Right ventricle myocardium superior (tissue), 1 donor: ENCODE measurements at places on chromosomes 3 and 15.

GRCh38 chr3:64144241-64144900, 80.9 kb downstream of the PRICKLE2 start:
- DNase-seq, result no peak

- DNase-seq, result no peak
These were observed 227.6 kb downstream of the MFSD1 start for GRCh38 chr3:159029306-159030026.

- DNase-seq, result peak; percentile 83
These were observed 34.4 kb upstream of the SLC6A1 start for GRCh38 chr3:10957976-10958749.

GRCh38 chr3:196974661-196975060, 6.0 kb upstream of the PIGZ start:
- no peak for DNase-seq

DNA sequence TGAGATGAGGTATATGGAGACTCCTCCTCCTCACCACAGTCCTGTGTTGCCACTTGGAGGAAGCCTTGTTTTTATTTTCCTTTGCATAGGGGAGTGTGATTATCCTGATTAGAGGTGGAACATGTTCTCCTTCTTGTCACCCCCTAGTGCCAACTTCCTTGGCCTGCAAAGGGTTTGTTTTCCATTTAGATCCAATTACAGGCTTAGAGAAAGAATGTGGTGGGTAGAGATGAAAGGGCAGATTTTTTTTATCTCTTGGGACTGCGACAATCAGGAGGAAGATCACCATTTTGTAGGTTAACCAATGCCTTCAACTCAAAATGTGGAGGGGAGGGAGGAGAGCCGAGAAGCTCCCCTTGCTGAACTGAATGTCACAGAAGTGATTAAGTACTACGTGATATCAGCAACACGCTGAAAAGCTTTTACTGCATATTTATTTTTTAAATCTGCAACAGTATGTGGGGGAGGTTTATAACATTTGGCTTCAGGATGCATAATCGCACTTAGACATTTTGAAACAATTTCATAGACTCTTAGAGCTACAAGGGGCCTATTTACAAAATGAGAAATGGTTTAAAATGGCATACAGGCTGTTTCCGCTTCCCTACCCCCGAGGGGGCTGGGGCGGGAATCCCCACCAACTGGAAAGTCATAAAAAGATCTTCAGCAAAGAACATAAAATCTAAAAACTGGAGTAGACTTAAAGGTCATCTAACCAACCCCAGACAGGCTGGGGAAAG, 2.4 kb downstream of the LMCD1 start:
- no peak for DNase-seq

- DNase-seq, result peak; percentile 81
These were observed 12.8 kb downstream of the VILL start for GRCh38 chr3:38003371-38003816.

DNA sequence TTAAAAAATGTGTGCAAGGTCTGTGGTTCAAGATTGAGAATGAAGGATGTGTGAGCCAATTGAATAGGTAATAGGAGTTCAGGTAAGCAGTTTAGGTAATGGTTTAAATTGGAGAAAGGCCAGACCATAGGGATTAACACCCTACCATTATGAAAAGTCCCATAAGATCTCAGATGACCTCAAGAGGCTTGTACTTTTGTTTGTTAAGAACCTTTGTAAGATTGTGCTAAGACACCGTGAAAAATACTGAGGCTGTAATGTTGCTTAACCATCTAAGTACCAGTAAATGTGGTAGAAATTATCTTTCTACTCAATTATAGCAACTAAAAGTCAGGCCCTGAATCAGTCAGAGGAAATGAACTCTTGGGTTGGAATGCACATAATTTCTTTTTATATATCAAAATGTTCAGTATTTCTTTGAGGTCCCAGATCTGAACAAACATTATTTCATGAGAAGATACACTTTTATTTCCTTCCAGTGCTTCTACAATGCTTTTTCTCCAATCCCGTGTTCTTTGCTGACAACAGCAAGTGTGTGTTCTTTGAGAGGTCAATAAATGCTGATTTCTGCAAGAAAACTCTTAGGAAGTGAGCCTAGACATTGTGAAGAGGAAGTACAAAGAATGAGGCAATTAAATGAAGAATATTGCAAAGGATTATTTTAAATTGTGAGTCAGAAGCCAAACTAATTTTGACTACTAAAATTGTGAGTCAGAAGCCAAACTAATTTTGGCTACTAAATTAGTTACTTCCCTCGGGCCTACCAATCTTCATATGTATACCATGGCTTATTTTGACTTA, 66.4 kb downstream of the TCF12 start:
- DNase-seq, result no peak

DNA sequence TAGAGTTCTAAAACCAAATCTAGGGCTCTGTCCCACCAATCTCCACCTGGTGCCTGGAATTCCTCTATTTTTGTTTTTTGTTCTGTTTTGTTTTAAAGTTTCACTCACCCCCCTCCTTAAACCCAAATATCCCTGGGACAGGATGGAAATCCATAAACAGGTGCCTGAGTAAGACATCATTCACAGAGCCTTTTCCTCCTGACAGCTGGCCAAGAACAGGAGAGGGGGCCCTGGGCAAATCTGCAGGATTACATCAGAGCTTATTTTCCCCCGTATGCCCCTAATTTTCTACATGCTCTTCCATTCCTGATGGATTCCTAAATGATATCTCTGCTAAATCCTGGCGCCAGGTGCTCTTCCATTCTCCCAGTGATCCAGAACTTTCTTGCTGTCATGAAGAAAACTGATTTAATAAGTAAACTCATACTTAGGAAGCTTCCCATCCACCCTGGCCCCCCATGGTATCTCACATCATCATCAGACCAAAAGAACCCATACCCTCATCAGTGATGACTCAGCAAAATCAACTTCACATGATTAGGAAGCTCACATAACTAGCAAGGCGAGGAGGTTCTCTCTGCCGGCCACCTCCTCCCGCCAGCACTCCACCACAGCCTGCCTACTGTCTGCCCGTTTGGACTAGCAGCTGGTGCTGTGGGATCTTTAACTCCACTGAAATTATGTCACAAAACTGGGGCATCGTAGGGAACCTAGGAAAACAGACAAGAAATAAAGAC, 61.0 kb downstream of the LIPC start:
- no peak for DNase-seq

- DNase-seq, result no peak
These were observed 52.0 kb upstream of the TRPM1 start for GRCh38 chr15:31153531-31153930.

DNA sequence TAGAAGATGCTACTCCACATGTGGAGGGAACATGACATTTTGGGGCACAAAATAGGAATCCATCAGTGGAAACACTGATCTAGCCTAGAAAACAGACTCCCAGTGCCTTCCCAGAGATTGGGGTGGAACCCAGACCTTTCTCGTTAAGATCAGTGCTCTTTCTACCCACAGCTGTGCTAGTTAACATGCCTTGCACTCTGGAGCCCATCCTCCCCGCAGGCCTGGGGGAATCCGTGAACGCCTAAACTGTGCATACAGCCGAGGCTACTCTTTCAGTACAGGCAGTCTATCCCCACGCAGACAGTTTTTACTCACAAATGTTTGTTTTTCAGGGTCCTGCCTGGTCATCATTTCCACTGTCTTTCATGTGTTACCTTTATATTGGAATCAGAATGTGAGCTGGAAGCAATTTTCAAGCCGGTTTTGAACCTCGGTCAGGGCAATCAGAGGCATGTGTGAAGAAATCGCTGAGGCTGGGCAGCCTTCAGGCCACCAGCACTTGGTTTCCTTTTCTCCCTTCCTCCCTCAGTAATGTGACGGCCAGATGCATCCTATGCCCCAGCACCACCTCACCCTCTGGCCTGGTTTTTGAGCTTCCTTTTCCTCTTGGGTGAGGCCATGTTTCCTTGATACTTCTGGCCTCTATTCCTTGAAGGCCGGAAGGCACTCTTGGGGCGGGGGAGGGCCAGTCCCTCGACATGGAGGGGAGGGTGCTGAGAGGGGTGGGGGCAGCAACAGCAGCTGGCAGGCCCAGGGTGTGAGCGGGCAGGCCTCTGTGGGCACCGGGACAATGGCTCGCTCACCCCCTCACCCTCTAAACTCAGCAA, 123.6 kb upstream of the GALNT15 start:
- DNase-seq, result peak; percentile 55

DNA sequence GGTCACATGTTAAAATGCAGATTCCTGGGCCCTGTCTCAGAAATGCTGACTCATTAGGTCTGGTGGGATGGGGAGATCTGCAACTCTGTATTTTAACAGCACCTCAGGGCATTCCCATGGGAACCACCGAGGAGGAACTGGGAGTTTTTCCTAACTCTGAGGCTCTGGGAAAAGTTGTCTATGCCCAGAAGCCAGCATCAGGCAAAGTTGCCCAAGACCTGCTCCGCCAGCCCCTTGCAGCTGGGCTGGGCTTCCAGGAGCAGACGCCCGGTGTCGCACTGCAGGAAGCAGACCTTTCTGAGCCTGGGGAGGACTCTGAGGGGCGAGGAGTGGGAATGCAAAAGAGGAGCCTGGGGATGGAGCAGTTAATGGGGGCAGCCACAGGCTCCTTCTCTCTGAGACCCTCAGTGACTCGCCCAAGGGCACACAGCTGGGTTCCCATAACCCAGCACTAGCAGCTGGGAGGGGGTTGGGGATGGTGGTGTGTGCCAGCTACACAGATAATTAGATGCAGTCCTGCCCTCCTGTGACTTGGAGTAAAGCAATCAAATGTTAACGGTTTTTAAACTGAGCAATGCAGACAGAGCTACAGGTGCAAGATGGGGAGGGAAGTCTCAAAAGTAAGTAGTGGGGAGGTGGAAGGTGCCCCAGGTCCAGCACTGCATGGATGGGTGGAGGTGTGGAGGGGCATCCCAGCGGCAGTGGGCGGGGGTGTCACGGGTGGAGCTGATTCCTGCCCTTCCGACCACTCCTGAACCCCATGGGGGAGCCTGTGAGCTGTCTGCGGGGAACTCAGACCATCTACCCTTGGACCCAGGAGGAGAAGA, 100.4 kb downstream of the LSM3 start:
- no peak for DNase-seq

DNA sequence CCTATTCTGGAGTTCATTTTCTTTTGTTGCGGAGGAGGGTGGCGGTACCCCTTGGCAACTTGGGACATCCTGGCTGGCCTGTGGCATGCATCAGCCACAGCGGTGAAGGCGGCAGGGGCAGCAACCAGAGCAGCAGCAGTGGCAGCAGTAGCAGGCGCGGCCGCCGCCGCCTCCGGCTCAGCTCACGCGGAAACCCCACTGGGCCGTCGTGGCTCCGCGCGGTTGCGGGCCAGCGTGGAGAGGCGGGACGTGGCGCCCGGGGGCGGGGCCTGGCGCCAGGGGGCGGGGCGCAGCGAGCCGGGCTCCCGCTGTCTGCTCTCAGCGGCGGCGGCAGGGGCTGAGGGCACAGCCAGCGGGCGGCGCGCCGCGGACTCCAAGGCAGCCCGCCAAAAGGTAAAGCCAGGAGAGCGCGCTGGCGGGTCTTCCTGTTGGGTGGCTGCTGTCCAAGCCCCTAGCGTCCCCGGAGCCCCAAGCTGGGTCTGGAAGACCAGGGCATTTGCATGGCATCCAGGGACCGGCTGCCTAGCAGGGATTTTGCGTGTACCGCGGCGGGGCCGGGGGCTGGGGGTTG, 334.4 kb upstream of the THRB start:
- DNase-seq, result peak; percentile 65

DNA sequence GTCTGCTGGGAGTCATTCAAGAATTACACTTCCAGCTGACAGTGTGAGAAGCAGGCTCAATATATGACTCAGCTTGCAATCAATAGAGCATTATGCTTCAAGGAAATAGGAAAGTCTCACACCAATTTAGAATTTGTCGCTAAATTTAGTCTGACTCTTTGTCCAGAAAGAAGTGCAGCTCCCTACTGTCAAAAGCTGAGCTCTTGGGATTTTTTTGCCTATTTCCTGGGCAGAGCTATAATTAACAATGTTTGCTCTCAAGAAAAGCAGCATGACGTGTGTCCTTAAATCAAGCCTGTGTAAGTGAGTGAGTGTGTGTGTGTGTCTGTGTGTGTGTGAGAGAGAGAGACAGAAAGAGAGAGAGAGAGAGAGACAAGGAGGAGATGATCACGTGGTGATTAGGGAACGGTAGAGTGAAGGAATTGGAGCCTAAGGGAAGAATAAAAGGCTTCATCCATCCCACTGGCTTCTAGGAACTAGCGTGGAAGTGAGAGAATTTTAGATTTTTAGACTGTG, 16.4 kb upstream of the SLC35G2 start:
- no peak for DNase-seq

DNA sequence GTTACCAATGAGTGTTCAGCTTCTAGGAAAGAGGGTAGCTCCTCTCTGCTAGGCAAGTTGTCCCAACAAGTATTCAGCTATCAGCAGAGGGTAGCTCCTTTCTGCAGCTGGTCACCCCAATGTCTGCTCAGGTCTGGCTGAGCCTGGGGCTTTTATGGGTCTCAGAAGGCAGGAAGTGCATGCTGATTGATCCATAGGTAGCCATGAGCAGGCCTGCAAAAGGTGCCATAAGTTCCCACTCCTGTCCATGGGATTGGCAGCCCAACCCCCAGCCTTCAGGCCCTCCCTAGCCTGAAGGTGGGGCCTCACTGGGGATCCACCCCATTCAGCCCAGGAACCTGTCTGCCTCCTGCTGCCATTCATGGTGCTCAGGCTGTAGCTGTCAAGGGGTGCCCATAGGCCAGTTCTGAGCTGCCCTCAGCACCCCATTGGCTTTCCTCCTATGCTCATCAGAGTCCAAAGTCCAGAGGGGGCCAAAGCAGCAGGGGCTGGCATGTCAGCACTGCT, 34.6 kb upstream of the DNAJC13 start:
- DNase-seq, result no peak

- DNase-seq, result no peak
These were observed 902 bp downstream of the CMTM6 start for GRCh38 chr3:32501783-32502117.

- no peak for DNase-seq
These were observed 109.8 kb downstream of the XRN1 start for GRCh38 chr3:142337994-142338393.

GRCh38 chr3:88444251-88444650, 294.5 kb downstream of the C3orf38 start:
- no peak for DNase-seq

GRCh38 chr3:18544146-18544545, 119.0 kb upstream of the SATB1 start:
- DNase-seq, result no peak

- DNase-seq, result no peak
These were observed 23.1 kb downstream of the AADAC start for GRCh38 chr3:151837057-151837456.

GRCh38 chr15:74127255-74127953, 3.0 kb upstream of the ISLR2 start:
- DNase-seq, result peak; percentile 94

GRCh38 chr15:33852094-33852493, 116.2 kb upstream of the CHRM5 start:
- no peak for DNase-seq

- DNase-seq, result no peak
These were observed 16.6 kb upstream of the CX3CR1 start for GRCh38 chr3:39296197-39297077.

GRCh38 chr15:85597155-85597815, 197.4 kb downstream of the KLHL25 start:
- DNase-seq, result no peak
